ENCODE measurements at places on chromosomes 7 and 10. TPM values are rescaled to one million over a fixed set of nuclear protein-coding genes. Genes with fewer than 3 reads are reported as not detected.

RNF148 gene
- total RNA-seq = not detected

LRRC61 gene
- total RNA-seq = 10.3 TPM

RBM28 gene
- total RNA-seq = 36.3 TPM

UBTD1 gene
- total RNA-seq = 6.9 TPM

GRCh38 chr10:62491597-62491996 is 117.4 kb downstream of the ZNF365 start:
- DNase-seq = no peak

DNA sequence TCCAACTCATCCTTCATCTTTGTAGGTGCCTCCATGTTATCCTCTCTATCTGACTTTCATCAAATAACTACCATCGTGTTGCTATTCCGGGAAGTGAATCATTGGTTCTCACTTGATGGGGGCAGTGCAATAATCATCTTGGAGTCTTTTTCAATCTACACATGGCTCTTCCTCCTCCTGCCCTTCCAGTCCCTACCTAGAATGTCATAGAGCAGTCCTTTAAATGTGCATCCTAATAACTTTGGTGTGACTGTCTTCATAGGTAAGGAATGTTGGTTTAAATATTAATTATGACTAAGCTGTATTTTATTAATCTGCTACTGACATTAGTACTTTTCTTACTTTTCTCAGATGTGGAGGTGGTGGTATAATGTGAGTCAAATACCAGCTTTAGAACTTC is 8.4 kb upstream of the CDK14 start:
- DNase-seq = no peak

DNA sequence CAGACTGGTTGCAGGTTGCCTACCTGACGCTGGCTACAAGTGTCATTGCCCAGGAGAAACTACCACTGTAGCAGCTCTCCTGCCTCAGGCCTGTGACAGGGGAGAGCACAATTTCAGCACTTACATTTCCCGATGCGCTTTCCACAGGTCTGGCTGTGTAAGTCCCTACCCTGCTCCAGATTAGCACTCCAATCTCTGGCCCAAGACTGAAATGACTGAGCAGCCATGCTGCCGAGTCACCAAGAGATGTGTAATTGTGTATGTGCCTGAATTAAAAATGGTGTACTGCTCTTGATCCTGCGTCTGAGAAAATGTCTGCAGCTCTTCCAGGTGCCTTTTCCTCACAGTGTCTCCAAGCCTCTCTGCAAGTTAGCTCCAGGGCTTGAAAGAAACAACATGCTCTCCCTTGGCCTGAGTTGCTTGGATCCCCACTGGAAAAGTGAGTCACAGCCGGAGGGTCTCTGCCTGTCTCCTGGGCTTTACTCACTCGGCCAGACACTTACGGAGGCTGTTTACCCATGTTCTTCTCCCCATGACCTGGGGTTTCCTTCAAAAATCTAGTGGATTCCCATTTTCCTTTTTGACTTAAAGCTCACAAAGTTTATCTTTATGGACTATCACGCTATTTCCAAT is 1001.7 kb upstream of the KCND2 start:
- DNase-seq = no peak

GRCh38 chr7:158956805-158957509 is 100.6 kb downstream of the DYNC2I1 start:
- no peak for DNase-seq

GRCh38 chr10:49649294-49649693 is 30.2 kb upstream of the C10orf53 start:
- DNase-seq = no peak

- no peak for DNase-seq
Measured at GRCh38 chr10:16242859-16243613, 193.8 kb upstream of the PTER start.

GRCh38 chr10:91159254-91159783 is 61.1 kb upstream of the PCGF5 start:
- DNase-seq = no peak
